ENCODE measurements at places on chromosomes 7 and 10.

- DNase-seq: no peak
These were observed 9.5 kb downstream of the CHST15 start for GRCh38 chr10:124083740-124084397.

- DNase-seq: no peak
These were observed 193.8 kb downstream of the EBF3 start for GRCh38 chr10:129770286-129770685.

- DNase-seq: no peak
These were observed 304.8 kb downstream of the POM121L12 start for GRCh38 chr7:53340220-53340619.

- DNase-seq: no peak
These were observed 400.4 kb downstream of the CDC14C start for GRCh38 chr7:49324707-49325106.

GRCh38 chr7:47704936-47705335 lies 123.0 kb upstream of the TNS3 start:
- no peak for DNase-seq

GRCh38 chr10:24465891-24466818 lies 257.2 kb downstream of the KIAA1217 start:
- peak; percentile 3 for DNase-seq

DNA sequence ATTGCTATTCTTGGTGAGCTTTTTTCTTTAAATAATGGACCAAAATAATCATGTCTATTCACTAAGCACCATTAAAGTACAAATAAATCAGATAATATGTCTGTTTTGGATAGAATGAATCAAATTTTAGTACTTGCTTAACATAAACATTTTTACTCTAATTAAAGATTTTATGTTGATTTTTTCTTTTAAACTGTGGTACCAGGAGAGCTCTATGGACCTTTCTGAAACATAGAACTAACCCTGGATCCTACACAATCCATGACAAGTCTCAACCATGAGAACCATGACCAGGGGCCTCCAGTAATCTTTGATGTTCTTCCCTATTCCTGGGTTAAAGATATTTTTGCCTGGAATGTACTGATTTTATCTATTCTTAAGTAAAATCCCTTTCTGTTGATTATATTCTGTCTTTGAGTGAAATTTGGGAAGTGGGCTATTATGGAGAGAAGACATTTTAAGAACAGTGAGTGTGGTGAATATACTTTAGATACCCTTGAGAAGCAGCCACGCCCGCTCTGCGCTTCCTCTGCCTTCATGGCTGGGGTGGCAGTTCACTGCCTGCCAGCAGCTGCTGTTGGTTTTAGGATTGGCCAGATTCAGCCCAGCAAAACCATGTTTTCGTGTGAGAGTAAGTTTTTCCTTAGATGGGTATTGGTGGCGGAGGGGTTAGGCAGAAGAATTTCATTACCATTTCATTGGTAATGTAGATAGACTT lies 42.2 kb upstream of the BHLHA15 start:
- DNase-seq: no peak

DNA sequence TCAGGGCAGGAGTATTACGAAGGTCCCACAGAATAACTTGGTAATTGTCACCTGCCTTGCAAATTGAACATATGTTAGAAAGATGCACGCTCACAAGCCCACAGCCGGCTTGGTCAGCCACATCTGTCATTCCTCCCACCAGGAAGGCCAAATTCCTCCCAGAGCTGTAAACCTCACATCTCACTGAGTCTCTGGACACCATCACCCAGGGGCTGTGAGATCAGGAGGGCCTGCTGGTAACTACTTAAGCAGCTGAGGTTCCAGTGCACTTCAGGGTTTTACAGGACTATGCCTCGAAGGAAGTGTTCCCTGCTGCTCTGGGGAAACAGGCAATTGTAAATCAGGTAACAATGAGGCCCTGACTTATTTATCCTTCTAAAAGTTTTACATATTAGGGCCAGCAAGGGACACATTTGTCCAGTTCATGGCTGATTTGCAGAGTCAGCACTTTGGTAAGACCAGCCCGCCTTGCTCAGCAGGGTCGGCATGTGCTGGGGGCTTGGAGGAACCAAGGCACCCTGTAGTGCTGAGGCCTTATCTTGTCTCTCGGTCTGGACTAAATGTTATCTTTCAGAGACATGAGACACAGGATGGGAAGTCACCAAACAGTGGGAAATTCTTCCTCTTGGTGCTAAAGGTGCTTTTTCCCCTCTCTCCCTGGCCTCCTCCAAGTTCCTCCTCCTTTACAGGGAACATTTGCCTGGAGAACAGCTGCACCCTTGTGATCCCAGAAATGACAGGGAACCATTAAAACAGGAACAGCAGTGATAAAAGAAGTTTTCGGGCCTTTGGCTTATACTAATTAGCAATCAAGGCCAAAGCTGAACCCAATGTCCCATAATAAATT lies 34.3 kb downstream of the PYROXD2 start:
- DNase-seq: no peak

- no peak for DNase-seq
These were observed 5.5 kb downstream of the SKIDA1 start for GRCh38 chr10:21519941-21520436.

DNA sequence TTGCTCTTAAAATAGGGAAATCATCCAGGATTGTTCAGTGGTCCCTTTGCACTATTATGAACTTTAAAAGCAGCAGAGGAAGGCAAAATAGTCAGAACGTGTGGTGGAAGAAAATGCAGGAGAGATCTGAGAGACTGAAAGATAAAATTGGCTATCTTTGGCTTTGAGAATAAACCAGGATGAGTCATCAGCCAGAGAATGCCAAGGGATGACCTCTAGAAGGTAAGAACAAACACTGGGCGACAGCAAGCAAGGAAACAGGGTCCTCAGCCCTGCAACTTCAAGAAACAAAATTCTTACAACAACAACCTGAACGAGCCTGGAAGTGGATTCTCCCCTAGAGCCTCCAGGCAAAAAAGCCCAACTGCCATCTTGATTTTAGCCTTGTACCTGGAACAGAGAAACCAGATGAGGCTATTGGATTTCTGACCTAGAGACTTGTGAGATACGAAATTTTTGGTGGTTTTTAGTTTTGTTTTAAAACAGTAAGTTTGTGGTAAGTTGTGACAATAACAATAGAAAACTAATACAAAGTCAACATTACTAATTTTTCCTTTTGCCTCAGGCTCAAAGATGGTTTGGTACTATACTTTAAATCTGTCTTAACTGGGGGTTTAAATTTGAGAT lies 130.2 kb upstream of the CNTNAP2 start:
- DNase-seq: no peak

DNA sequence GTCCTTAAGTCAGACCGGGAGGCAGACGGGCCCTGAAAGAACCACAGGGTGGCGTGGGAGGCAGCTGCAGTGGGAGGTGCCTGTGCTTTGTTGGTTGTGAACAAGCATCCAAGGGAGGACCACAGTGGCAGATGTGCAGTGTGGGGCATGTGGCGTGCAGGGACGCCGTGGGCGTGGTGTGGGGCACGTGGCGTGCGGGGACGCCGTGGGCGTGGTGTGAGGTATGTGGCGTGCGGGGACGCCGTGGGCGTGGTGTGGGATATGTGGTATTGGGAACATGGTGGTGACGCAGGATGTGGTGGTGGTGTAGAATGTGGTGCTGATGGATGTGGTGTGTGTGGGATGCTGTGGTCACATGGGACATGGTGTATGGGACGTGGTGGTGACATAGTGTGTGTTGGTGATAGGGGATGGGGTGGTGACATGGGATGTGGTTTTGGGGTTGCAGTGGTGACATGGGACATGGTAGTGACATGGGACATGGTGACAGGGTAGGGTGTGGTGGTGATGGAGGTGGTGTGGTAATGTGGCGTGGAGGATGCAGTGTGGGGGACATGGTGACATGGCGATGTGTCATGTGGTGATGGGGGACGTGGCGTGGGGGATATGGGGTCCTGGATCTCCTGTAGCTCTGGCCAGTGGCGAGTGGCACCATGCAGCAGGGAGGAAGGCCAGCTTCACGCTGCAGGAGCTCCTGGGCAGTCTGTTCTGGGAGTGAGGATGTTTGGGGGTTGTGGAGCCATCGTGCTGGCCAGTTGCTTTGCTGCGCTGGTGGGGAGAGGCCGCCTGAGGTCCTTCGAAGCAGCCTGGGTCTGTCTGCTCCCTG lies 78.8 kb downstream of the INPP5A start:
- peak; percentile 45 for DNase-seq

DNA sequence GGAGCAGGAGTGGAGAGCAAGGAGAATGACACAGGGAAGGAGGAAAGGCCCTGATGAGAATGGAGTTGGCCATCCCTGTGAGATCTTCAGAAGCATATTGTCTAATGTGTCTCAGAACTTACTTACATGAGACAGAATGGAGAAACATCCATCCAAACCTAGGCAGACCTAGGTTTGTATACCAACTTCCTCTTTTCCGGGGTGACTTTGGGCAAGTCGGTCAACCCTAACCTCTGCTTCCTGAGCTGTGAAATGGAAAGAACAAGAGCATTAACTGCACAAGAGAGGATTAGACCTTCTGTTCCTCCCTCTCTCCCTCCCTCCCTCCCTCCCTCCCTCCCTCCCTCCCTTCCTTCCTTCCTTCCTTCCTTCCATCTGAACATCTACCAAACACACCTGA lies 4.5 kb downstream of the GHRHR start:
- DNase-seq: no peak

DNA sequence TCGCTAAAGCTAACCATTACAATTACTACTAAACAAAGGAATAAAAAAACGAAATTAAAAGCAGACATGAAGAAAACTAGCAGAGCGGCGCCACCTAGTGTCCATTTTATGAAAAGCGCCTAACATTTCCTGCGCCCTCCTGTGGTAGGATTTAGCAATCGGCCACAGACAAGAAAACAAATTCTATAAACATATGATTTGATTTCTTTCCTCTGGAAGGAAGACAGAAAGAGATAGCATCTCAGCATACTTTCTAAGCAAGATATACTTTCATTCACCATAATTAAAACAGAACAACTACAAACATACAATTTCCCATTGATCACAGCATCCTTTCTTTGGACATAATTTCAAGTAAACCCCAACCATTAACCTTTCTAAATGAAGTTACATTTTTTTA lies 337.7 kb upstream of the NPVF start:
- peak; percentile 30 for DNase-seq

DNA sequence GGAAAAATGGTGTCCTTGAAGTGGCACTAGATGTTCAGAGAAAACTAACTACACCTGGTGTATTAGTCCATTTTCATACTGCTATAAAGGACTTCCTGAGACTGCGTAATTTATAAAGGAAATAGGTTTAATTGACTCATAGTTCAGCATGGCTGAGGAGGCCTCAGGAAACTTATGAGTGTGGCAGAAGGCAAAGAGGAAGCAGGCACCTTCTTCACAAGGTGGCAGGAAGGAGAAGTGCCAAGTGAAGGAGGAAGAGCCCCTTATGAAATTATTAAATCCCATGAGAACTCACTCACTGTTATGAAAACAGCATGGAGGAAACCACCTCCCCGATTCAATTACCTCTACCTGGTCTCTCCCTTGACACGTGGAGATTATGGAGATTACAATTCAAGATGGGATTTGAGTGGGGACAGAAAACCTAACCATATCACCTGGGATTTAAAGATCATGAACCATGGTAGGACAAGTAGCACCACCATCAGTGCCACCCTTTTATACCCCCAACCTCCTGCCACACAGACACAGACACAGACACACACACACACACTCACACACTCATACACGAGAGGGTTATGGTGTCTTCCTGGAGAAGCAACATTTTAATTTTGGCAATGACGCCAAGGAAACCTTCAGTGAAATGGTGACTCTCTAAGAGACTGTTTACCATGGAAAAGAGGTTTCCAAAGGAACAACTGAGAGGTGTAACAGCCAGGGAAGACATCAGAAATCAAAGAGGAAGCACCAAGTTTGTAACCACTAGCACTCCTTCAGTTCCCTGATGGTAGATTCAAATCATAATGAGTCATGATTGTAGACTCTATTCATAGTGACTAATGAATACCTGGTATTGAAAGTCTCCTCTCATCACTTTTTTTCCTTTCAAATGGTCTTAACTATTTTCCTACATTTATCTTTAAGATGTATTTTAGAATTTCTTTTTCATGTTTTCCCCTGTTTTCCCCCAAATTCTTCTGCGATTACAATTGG lies 41.8 kb upstream of the WNT16 start:
- no peak for DNase-seq

DNA sequence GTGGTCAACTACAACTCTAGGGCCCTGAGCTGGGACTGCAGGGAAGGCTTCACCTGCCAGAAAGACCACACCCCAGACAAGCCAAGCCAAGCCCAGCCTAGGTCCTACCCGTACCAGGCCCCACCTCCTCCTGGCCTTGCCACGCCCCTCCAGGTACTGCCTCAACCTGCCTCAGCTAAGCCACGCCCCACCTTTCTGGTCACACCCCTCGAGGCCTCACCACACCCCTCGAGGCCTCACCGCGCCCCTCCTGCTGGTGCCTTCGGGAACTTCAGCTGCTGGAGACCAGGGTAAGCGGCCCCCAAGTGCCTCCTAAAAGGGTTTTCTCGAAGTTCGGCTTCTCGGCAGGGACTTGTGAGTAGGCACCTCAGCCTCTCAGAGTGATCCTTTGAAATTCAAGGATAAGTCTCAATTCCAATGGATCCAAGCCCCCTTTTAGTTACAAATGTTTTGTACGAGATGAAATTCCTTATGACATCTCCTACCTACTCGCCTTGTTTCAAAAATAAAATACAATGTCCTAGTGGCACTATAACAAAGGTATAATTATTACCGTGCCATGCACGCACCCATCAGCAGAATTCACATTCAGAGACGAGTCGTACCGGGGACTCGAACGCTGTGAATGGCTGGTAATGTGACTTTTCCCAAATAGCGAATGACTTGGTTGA lies 171.2 kb downstream of the ARHGAP21 start:
- DNase-seq: no peak

- DNase-seq: no peak
These were observed 538.7 kb downstream of the DNAJB6 start for GRCh38 chr7:157875230-157876179.

DNA sequence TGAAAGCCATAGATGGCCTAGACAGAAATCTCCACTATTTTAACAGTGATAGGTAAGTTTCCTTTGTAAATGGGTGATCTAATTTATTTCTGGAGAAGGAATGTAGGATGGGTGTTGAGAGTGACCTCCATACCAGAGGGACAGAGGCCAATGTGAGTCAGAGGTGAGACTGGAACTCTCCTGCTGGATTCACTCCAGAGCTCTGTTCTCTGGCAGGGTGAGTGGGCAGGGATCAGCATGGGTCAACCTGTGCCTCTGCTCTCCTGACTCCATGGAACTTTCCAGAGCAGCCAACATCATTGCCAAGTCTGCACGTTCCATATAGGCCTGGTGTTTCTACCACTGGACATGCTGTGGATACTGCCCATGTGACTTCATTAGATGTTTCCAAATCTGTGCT lies 11.4 kb downstream of the AKR1C3 start:
- no peak for DNase-seq

- no peak for DNase-seq
These were observed 83.3 kb upstream of the PAX2 start for GRCh38 chr10:100662067-100662466.

GRCh38 chr7:149414745-149415390 lies 46.0 kb downstream of the ZNF777 start:
- no peak for DNase-seq

All from stimulated activated CD8-positive, alpha-beta memory T cell treated with anti-CD3 and anti-CD28 coated beads, Interleukin-7, amount 100 ng/mL, for 4 hours (primary cell).